T-cell (primary cell): ENCODE measurements at places on chromosomes 3 and 15. TPM values are rescaled to one million over a fixed set of nuclear protein-coding genes. Genes with fewer than 3 reads are reported as not detected.

DNA sequence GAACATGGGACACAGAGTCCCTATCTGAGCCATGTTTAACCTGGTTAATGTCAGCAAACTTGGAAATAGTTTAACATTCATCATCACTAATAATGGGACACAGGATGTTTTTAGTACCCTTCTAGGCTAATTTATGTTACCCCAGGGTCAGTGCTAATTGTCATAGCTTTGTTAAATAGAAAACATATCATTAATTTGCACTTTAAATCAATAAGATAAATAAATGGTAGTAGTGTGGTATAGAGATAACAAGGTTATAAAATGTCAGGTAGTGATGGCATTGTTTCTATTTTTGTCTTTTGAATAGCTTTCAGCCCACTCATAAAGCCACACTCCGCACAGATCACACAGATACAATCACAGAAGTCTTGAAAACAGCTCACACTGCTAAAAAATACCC, 534.9 kb downstream of the MECOM start:
- DNase-seq = no peak

DNA sequence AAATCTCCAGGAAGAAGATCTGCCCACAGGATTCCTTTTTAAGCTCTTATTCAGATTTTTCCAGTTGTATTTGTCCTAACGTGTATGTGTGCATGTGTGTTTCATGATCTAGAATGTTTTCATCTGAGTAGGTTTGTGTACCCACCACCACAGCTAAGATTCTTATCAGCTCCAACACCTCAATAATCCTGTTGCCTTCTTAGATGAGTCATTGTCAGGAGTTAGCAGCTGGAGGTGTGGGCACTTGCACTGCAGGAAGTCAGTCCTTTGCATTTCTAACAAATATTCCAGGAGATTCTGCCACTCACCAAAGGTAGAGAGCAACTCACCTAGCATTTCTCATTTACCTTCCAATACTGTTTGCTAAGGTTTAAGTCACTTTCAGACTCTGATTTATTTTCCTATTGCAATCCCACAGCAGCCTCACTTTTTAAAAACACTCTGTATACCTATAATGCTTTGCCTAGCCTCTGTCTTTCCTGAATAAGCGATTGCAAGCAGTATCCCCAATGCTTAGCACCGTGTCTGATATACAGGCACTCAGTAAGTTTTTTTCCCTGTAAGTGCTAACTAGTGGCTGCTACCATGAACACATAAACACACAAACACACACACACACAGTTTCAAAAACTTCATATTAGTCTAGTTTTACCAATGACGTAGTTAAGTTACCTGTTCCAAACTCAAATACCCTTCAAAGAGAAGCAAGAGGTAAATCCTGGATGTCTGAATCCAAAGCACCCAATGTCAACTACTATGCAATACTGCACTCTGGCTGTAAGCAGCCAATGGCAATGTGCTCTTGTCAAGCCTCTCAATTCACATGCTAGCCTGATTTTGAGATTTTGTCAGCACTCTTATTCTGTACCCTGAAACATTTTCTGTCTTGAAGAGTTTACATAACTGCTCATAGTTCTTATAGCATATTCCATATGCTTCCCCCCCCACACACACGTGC, 713.5 kb upstream of the LMCD1 start:
- DNase-seq = no peak

DNA sequence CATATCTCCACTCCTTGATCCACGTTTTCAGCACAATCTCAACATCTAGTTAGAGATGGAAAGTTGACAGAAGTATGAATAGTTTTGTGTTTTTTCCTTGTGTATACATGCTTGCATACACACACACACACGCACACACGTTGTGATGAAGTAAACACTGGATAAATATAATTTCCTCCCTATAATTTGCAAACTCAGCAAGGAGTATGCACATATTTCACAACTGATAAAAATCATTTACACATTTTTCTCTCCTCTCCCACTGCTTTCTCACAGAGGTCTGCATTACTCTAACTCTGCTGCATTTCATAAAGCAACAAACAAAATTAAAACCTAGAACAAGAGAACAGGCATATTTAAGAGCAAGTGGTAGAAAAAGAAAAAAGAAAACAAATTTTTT, 320.9 kb downstream of the ERC2 start:
- DNase-seq = no peak

DNA sequence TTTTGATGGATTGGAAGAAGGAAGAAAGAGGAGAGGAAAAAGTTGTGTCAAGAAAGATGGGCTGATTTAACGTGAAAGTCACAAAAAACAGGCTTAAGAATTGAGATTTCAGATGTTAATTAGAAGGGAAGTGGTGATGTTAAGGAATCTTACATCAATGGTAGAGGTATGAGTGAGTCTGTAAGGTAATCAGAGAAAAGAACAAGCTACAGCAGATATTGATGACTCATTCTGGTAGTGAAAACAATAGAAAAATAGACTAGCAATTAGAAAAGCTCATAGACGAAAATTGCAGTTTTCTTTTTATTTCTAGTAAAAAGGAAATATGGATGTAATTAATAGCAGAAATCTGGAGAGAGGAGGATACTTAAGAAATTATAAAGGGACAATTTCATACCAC, 559.6 kb downstream of the MCTP2 start:
- DNase-seq = no peak

DNA sequence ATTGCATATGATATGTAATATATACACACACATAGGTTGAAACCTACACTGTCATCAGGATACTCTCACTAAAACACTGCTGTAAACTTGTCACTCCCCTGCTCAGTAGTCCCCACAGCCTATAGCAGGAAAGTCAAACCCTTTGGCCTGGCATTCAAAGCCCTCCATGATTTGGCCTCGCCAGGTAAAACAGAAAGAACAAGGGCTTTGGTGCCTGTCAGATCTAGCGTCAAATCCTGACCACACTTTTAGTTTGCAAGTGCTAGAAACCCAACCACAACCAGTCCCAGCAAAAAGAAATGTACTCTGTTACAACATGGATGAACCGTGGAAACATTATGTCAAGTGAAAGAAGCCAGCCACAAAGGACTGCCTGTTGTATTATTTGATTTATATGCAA, 11.4 kb downstream of the CRABP1 start:
- DNase-seq = no peak

GRCh38 chr3:197680955-197681521, 55.7 kb downstream of the RUBCN start:
- DNase-seq = no peak

DNA sequence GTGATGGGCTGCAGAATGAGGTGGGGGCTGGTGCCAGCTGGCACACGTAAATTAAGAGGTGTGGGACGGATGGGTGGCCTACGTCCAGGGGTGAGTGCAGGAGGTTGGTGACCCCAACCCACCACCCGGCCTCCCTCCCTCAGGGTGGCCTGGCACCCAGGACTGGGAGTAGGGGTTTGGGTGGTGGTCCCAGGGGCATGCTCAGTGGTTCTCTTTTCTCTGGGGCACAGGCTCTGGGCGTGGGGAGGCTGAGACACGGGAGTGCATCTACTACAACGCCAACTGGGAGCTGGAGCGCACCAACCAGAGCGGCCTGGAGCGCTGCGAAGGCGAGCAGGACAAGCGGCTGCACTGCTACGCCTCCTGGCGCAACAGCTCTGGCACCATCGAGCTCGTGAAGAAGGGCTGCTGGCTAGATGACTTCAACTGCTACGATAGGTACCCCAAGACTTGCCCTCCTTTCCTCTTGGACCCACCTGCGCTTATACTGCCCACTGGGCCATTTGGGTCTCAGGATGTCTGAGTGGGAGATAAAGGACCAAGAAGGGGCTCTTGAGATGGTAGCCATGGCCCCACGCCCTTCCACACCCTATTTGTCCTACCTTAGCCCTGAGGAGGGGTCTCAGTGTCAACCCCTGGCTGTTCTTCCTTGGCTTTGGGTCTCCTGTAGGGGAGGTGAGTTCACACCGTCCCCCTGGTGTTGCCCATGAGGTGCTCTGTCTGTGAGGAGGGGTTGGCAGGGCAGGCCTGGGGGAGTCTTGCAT, 18.9 kb upstream of the EXOG start:
- no peak for DNase-seq

GRCh38 chr15:71288348-71288955, 173.2 kb downstream of the THSD4 start:
- DNase-seq = no peak

DNA sequence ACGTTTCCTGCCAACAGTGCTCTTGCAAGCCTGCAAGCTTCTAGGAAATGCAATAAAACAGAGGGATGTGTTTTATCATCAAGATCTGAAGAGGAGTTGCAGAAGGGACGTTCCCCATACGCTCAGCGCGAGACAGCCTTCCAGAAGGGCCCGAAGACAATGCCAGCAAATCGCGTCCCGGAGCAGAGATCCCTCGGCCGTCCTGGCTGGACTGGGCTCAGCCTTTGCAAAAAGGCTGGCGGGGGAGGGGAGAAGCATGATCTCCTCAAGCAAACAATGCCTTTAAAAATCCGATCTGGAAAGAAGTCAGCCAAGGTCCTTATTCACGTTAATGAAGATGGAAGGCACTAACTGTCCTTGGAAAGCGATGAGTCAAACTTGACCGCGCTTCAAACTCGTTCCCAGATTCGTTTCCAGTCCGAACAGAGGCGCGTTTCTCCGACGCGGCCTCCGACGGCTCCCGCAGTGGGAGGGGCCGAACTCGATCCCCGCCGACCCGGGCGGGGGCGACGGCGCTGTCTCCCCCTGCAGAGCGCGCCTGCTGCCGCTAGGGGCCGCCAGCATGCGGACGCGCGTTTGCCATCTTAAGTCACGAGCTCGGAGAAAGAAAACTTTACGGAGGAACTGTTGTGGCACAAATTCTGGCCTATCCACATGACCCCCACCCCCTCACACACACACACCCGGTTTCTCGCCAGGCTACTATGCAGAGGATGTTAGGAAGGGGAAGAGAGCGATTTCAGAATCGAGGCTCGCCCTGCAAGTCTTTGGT, 5.5 kb downstream of the BCL6 start:
- DNase-seq = peak; percentile 64

- no peak for DNase-seq
Measured at GRCh38 chr3:34157491-34157890, 359.1 kb downstream of the PDCD6IP start.

DNA sequence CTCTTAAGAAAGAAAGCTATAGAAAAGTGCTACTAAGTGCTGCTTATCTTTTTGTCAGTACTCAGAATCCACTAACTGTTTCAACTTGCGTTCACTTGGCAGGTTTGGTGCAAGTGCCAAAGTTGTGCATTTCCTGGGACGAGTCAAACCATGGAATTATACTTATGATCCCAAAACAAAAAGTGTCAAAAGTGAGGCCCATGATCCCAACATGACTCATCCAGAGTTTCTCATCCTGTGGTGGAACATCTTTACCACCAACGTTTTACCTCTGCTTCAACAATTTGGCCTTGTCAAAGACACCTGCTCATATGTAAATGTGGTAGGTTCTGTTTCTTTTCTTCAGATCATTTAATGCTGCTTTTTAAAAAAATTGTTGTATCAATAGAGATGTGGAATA, 32.6 kb downstream of the GYG1 start:
- no peak for DNase-seq

DNA sequence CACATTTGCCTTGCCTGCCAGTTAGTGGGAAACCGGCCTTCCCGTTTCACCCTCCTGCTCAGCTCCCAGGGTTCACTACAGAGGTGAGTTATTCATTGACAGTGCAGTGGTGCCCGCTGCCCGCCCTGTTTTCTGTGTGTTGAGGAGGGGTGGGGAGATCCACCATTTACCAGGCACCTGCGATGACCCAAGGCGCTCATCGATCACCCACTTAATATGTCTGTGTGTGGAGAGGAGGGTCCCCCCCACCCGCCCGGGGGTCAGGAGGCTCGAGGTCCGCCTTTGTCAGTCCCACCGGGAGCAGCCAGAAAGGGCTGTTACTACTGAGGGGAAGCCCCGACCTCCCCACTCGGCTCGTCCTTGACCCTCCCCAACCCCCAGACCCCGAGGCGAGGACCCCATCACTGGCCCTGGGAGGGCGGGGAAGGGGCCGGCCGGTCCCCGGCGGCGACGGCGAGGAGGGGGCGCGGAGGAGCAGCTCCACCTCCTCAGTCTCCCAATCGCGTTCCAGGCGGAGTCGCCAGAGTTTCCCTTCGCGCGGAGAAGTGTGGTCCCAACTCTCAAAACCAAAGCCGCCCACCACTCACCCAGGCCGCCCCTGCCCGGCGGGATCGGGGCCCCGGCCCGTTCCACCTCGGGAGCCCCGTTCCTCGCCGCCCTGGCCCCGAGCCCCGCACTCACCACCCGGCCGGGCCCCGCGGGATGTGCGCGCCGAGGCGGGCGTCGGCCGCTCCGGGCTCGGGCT, 1.1 kb downstream of the PLXNB1 start:
- no peak for DNase-seq

DNA sequence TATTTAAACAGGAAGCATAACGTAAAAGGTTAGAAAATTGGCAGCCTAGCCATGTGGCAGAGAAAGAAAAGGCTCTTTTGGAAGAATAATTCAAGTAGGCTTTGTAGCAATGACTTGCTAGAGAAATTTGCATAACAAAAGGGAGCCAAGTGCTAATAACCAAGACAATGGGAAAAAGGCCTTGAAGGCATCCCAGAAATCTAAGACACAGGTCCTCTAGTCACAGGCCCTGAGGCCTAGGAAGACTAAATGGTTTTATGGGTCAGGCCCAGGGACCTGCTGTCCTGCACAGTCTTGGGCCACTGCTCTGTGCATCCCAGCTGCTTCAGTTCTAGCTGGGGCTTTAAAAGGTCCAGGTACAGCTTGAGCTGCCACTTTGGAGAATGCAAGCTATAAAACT, 78.5 kb downstream of the FGF7 start:
- no peak for DNase-seq

- DNase-seq = no peak
Measured at GRCh38 chr3:178082326-178082906, 453.8 kb upstream of the KCNMB2 start.

DNA sequence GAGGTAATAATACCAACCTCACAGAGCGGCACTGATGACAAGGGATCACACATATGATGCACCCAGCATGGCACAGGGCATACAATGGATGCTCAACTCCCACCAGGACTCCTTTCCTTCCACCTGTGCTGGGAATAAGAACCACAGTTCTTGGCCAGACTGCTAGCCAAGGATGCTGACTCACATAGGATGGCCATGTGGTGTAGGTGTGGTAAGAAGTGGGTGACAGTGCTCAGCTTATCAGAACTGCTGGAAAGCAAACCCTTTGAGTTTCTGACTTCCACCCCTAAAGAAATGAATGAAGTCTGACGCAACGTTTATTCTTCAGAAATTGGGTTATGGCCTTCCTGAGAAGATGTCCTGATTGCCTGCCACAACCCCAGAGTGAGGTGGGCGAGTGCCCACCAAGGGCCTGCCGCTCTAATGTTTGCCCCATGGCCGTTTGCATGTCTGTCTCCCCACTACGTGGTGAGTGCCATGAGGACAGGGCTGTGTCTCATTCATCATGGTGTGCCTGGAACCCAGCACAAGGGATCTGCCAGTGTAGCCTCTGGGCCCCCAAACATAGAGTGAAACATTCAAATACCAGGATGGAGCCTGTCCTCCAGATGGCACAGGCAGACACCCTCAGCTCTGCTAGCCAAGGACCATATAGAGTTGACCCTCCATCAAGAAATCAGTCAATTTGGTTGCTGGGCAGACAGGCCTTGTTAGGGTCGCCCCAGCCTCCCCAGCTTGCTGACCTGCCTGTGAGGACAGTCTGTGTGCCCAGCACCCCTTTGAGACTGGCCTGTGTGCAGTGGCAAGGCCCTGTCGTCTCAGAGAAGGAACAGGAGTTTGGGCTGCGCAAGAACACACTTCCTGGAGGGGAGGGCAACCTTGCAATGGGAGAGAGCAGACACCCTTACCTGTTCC, 57.6 kb upstream of the SLCO2A1 start:
- no peak for DNase-seq

Gene GASK1A
- total RNA-seq = 0.15 TPM

Gene HTR3E
- not detected for total RNA-seq

Gene CLSTN2
- total RNA-seq = not detected

Gene WDR73
- 38.4 TPM for total RNA-seq

Gene FHIT
- total RNA-seq = 78.3 TPM

Gene TMEM266
- not detected for total RNA-seq

Gene LINGO1
- not detected for total RNA-seq

Gene VWA5B2
- total RNA-seq = 0.10 TPM
